Left colon (tissue), 2 donors: ENCODE measurements at places on chromosomes 3 and 15.

DNA sequence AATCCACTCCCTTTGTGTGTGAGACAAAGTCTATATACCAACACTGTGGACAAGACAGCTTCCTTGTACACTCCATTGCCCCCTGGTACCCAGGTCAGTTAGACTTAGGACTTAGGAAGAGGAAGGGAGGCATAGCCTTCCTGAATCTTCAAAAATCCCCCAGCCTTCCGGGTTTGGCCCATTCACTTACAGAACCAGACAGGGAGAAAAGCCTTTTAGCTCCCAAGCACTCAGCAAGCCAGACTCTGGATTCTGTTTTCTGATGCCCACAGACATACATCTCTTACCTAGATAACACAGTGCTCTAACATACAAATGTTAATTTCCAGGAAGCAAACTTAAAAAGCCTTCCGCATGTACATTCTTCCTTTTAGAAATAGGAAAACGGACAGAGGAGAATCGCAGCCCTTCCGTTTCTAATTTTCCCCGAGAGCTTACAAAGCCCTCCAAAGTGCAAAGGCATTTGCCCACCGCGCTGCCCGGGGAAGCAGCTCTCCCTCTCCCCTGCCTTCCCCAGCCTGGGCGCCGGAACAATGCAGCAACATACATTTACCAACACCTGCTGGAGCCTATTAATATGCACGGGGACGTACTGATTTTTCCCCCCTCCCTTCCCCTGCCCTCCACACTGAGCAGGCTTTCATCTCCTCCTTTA is 442.0 kb downstream of the MAGI1 start:
- no peak for DNase-seq

- peak; percentile 72 for DNase-seq
These were observed 159.0 kb upstream of the IL12A start for GRCh38 chr3:159829539-159830227.

- DNase-seq: no peak
These were observed 978.6 kb downstream of the PLOD2 start for GRCh38 chr3:145182196-145182911.

- no peak for DNase-seq
These were observed 624.2 kb downstream of the NTRK3 start for GRCh38 chr15:87632364-87632763.

GRCh38 chr15:101003706-101004105 is 84.5 kb downstream of the LRRK1 start:
- DNase-seq: no peak

- DNase-seq: no peak
These were observed 1.4 kb downstream of the MAPK6 start for GRCh38 chr15:52020221-52021085.

DNA sequence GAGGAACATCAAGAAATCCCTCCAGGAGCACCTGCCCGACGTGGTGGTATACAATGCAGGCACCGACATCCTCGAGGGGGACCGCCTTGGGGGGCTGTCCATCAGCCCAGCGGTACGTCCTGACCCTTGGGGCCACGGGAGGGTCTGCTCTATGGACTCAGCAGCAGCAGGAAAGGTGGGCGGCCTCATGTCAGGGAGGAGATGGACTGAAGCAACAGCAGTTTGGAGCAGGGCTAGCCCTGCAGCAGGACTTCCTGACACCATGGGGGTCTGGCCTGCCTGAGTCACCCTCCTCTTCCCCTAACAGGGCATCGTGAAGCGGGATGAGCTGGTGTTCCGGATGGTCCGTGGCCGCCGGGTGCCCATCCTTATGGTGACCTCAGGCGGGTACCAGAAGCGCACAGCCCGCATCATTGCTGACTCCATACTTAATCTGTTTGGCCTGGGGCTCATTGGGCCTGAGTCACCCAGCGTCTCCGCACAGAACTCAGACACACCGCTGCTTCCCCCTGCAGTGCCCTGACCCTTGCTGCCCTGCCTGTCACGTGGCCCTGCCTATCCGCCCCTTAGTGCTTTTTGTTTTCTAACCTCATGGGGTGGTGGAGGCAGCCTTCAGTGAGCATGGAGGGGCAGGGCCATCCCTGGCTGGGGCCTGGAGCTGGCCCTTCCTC is 24.2 kb downstream of the HDAC11 start:
- DNase-seq: no peak

DNA sequence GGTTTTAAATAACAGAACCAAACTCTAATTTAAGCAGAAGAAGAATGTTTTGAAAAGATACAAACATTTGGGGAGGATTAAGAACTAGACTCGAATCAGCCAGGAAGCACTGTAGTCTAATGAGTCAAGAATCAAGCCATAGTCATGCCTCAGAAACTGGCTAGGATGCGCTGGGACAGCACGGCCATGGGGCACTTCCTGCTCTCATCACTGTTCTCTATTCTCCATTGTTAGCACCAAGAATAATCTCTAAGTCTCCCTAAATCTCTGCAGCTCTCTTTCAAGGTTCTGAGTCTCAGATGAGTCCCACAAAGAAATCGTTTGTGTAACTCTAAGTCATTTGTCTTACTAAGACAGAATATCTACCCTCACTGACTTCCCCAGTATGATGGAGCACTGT is 399.0 kb upstream of the KCNMB2 start:
- DNase-seq: no peak

- no peak for DNase-seq
These were observed 174.5 kb upstream of the TMC3 start for GRCh38 chr15:81548365-81549130.

DNA sequence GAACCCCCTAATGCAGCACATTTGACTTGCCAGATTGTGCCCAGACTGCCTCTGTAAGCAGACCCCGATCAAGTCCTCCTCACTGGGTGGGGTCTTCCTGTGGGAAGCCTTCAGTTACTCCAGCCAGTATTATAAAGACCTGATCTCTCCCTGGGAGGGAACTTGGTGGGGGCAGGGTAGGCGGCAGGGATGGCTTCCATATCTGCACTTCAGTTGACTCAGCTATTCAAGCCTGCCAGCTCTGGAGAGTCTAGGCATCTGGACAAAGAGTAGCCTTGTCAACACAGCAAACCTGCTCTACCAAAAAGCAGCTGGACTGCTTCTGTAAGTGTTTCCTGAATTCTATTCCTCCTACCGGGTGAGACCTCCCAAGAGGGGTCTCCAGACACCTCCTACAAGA is 21.0 kb upstream of the SLC25A38 start:
- no peak for DNase-seq

- DNase-seq: no peak
These were observed 205.4 kb downstream of the PDZRN3 start for GRCh38 chr3:73419179-73419803.

DNA sequence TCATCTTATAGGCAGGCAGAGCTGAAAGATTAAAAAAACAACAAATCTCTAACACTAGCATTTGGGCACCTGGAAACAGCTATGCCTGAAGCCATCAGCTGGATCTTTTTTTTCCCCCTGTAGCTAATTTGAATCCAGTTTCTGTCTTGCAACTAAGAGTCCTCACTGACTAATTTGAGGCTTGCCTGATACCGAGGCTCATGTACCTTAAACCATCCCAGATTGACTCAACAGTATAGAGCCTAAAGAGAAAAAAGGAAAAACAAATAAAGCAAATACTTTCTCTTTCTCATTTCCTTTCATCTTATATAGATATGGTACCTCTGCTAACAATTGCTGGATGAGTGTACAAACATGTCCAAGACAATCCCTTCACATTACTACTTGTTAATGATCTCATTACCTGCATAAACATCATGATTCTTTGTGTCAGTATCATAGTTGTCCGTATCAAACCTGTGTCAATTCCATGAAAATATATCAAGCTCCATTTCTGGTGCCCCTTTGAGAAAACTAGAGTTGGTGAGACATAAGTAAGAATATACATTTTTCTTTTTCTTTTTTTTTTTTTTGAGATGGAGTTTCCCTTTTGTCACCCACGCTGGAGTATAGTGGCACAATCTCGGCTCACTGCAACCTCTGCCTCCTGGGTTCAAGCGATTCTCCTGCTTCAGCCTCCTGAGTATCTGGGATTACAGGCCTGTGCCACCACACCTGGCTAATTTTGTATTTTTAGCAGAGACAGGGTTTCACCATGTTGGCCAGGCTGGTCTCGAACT is 43.1 kb downstream of the BHLHE40 start:
- no peak for DNase-seq

DNA sequence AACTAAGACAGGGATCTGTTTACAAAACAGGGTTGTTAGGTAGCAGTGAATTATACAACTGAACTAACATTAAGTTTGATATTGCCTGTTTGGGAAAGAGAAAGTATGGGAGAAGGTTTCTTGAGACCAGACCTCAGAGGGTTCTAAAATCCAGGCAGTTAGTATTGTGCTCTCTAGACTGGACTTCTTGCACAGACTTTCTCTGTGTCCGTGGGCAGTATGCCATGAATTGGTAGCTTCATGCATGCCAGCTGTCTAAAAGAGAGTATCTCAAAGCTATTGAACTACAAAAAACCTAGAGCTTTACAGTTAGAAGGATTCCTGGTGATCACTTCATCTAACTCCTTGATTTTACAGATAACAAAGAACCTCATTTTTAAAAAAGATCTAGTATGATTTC is 12.5 kb downstream of the SAMD7 start:
- DNase-seq: no peak

GRCh38 chr15:37891766-37892368 is 42.6 kb upstream of the TMCO5A start:
- no peak for DNase-seq

DNA sequence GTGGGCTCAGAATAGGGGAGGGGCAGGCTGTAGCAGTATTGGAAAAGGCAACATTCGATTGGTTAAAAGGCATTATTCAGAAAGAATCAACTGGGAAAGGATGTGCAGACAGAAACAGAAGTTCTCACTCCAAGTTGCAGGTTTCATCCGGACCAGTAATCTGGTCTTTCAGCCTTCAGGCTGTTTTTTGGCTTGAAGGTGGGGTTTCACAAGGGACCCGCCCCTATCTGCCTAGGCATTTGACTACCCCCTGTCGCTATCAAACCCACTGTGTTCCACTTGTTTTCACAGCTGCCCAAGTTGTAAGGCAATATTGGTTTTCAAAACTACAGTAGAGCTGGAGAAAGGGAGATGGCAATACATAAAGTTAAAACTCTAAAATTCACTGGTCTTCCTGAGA is 96.9 kb downstream of the VPS8 start:
- DNase-seq: no peak

- peak; percentile 67 for DNase-seq
These were observed 19.7 kb downstream of the TMEM43 start for GRCh38 chr3:14144423-14145075.

- no peak for DNase-seq
These were observed 49.1 kb upstream of the LIMD1 start for GRCh38 chr3:45545476-45545875.

- no peak for DNase-seq
These were observed 25.9 kb upstream of the AKAP13 start for GRCh38 chr15:85354461-85354860.

GRCh38 chr15:39495871-39496840 is 84.7 kb upstream of the THBS1 start:
- DNase-seq: no peak

DNA sequence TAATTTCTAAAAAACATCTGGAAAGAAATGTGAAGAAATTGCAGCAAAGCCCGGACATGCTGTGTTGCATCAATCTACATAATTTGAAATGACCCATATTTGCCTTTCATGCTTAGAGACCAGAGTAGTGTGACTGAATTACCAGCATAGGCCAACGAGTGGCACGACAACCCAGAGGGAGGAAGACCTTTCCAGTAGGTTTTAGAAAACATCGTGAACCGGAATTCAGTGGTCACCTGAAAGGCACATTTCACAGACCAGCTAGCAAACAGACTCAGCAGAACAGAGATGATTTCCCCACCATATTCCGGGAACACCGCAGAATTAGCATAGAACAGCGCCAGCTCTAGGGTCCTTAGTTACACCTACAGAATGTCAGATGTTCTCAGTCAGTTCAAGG is 620.0 kb upstream of the ZNF385D start:
- no peak for DNase-seq

DNA sequence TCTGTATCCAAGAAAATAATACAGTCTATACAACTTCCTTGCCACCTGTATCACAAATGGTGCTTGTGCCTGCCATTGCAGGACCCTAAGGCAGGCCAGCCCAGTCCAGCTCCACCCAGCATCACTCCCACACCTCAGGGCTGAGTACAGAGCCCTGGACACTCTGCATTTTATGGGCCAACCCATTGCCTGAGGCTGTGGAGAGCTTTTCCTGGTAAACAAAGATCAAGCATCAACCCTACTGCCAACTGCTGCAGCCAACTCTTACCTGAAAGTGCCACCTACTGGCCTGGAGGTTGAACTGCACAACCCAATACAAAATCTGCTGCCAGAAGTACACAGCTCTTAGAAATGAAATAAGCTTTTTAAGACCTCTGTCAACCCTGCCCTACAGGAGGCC is 1082.2 kb downstream of the NAALADL2 start:
- peak; percentile 9 for DNase-seq

DNA sequence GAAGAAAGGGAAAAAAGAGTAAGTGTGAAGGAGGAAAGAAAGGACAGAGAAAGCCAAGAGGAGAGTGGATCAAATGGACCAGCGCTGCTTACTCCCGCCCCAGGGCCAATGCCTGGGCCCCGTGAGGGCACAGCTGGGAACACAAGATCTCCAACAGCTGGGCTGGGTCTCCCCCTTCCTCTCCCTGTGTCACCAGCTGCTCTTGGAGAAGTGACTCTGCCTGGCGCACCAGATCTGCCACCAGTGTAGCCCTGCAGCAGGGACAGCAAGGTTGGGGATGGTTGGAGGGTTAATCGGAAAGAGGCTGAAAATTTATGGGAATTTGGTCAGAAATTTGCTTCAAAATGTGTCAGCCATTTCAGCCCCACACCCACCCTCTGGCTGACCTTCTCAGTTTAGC is 8.4 kb downstream of the CDAN1 start:
- no peak for DNase-seq

DNA sequence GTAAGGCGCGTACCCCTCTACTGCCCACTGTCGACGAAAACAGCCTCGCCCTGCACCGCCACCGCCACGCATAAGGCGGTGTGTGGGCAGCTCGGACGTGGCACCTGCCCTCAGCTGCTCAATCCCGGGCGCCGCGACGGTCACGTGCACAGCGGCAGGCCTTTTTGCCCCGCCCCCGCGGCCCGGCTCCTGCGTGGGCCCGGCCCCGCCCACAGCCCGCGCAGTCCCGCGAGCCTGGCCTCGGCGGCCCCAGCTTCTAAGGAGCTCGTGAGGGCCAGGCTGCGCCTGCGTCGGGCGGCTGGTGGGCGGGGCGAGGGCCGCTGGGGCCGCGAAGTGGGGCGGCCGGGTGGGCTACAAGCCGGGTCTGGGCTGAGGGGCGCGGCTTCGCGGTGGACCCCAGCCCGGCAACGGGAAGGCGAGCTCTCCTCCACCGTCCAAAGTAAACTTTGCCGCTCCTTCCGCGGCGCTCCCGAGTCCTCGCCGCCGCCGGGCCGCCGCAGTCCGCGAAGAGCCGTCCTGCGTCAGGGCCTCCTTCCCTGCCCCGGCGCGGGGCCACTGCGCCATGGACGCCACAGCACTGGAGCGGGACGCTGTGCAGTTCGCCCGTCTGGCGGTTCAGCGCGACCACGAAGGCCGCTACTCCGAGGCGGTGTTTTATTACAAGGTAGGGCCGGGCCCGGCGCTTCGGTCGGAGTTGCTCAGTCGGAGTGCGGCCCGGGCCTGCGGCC is at the start of gene CAPN7:
CAPN7 (plus strand) TSS at position 313 of the 728 bp plus-strand sequence; CDS start at position 563, 250 bp downstream.
- DNase-seq: peak; percentile 97

DNA sequence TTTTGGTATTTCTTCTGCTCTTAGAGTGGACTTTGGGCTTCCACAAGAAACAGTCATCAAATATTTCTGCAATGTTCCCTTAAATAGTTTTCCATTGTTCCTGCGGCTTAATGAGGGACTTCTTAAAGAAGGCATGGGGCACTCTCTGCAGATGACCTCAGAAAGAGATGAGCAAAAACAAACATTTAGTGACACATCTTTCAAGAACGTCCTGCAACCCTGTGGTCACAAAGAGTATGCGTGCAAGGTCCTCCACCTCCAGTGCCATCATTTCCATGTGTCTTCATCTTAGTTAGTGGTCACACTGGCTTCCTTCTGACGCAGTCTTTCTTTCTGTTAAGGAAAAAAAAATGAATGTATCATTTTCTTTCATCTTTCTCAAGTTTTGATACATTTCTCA is 56.2 kb downstream of the GREM1 start:
- no peak for DNase-seq
